ENCODE measurements at places on chromosomes 5 and 9.

- no peak for DNase-seq
These were observed 15.5 kb downstream of the TYRP1 start for GRCh38 chr9:12708562-12709298.

DNA sequence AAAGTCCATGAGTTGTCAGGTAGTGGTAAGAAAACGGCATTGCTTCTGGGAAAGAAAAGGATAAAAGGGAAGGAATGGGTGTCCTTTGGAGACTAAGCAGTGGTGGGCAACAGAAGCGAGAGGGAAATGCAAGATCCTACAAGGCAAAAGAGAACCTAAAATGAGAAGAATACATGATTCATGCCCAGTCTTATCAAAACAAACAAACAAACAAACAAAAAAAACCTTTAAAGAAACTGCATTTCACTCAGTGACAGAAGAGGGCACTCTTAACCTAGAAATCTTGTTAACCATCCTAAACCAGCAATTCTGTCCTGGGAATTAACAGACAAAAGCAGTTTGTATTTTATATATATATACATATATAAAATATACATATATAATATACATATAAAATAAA is 88.5 kb downstream of the SUSD1 start:
- DNase-seq = peak; percentile 64

DNA sequence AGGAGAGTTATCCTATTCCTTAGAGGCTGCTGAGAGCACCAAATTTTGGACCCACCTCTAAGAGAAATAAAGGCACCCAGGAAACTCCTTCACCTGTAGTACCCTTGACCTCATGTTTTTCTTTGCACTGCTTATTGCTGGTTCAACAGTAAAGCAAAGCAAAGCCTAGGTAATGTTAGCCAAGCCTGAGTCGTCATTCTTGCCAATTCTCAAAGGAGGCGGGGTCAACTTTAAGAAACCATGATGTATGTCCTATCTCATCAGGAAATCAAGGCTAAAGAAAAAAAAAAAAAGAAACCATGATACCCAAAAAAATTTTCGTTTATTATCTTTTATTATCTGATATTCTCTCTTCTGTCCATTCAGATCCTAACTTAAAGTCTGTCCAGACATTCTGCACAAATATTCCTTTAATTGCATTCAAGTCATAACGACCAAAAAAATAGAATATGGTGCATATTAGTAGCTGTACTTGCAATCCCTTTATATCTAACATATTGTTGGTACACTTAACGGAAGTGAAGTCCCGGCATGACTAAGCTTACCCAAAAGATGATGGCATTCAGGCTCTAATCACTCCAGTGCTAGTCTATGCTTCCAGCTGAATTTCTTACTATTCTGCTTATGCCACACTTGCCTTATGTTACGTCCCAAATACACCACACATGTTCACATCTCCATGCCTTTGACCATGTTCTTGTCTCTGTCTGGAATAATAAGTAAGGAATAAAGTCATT is 1.8 kb downstream of the AUH start:
- no peak for DNase-seq

GRCh38 chr9:122779181-122779580 is 9.6 kb upstream of the OR5C1 start:
- no peak for DNase-seq

GRCh38 chr9:131668057-131668438 is 71.8 kb downstream of the RAPGEF1 start:
- no peak for DNase-seq

GRCh38 chr9:93054758-93055704 is 3.5 kb upstream of the SUSD3 start:
- no peak for DNase-seq

- DNase-seq = peak; percentile 67
These were observed at the start of gene GFI1B for GRCh38 chr9:132978451-132979131. GFI1B (plus strand) TSS chr9:132978694; CDS start chr9:132986679, 7,985 bp downstream.

DNA sequence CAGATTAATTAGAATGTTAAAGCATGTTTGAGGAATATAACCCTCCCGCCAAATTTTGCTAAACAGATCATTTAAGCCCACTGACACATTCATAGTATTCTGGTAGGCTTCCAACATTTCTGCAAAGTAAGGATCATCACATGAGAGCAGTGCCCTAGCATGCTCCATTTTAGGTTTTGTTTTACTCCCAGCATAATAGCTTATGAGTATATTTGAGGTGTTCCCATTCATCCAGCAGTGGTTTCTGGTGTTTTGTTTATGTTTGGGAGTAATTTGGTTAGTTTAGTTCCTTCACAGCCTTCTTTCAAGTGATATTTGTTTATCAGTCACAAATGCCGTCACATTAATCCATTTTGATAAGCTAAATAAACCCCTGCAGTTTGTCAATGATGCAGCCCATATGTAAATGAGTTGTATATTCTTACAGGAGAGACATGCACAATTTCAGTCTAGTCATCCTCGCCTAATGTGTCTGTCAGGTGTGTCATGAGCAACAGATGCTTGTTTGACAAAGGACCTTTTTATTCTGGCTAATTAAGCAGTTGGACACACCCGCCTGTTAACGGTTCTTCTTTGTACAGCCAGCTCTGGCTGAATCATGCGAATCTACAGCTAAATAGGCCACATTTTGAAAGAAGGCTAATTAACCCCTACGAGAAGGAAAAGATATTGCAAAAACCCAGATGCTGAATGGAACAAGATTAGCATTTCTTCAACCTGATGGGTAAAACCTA is 124.4 kb downstream of the RFX3 start:
- DNase-seq = no peak

DNA sequence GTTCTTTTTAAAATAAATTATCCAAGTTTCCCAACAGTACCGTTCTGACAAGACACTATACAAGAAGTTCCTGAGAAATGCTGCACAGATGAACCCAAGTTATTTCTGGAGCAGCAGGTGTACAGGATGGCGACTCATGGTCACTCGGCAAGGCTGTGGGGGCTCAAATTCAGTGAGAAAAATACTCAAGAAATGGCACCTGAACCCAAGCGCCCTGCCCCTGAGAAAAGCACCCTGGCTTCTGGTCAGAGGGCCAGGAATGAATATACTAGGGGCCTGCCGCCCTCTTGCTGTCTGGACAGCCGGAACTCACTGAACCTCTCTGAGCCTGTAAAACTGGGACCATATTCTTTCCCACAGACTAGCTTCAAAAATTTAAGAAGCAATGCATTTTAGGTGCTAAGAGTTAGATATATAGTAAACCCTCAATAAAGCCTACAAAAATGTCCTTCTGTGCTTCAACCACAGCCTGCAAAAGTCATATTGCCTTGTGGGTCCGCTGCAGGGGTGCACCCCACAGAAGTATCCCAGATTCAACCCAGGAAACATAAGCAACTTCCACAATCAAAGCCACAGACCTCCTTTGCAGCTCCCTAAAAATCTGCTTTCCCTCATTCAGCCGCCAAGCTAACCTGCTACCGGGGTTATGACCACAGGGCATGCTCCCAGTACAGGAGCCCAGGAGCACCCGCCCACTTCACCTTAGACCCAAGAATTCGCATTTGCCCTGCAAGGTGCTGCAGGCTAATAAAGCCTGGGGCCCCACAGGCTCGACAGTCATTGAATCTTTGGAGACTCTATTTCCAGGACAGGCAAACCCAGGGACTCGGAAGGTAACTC is 1.4 kb downstream of the RAPGEF1 start:
- DNase-seq = no peak

DNA sequence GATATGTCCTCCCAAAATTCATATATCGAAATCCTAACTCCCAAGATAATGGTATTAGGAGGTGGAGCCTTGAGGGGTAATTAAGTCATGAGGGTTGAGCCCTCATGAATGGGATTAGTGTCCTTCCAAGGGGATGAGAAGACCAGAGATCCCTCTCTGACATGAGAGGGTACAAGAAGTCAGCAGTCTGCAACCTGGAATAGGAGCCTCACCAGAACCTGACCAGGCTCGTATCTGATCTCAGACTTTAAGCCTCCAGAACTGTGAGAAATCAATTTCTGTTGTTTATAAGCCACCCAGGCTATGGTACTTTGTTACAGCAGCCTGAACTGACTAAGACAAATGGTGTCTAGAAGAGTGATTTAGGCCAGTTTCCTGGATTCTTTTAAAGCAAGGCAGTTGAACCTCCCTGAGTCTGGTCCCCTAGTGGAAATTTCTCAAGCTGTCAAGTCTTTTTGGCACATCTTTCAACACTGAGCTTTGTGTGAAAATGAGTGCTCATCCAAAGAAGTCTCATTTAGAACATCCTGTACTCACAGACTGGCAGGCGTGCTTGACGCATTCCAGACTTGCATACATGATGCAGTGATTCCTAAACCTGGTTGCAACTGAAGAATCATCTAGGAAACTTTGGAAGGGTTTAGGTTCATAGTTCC is 254.8 kb upstream of the PPP1R2B start:
- DNase-seq = no peak

- peak; percentile 73 for DNase-seq
These were observed 694 bp downstream of the RMI1 start for GRCh38 chr9:83981126-83981871.

DNA sequence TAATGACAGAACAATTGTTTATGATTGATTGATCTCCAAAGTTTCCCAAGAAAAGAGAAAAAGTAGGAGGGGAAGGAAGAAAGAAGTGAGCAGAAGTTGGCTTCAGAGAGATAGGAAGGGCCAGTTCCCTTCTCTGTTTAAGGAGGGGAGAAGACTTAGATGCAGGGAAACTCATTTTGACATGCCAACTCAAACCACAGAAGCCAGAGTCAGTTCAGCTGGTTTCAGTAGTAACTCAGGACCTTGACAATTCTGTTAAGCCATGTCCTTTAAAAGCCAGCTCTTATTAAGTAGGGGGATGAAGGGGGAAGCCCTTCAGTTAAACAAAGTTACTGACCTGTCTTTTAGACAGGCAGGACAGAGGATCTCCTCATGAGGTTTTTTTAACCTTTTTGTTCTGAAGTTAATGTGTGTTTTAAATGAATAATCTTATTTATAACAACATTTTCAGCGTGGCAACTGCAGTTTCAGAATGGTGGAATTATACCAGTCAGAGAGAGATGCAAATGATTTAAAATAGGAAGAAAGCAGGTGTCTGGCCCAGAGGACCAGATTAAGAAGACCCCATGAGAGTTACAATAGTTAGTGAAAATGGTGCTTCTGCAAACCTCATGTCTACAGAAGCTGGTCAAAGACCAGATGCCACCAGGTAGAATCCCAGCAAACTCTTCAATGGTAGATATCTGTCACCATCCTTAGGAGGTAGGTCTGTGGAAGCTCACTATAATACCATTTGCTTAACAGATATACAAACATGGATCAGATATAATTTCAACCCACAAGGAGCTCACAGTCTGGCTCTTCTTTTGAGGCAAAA is 29.3 kb upstream of the ABL1 start:
- DNase-seq = no peak

GRCh38 chr5:171050916-171051315 is 189.1 kb downstream of the RANBP17 start:
- no peak for DNase-seq

GRCh38 chr9:121718084-121718483 is 66.7 kb downstream of the DAB2IP start:
- no peak for DNase-seq

GRCh38 chr5:112586596-112587062 is 151.1 kb upstream of the APC start:
- no peak for DNase-seq

GRCh38 chr5:130796902-130797301 is 368.2 kb downstream of the HINT1 start:
- no peak for DNase-seq

DNA sequence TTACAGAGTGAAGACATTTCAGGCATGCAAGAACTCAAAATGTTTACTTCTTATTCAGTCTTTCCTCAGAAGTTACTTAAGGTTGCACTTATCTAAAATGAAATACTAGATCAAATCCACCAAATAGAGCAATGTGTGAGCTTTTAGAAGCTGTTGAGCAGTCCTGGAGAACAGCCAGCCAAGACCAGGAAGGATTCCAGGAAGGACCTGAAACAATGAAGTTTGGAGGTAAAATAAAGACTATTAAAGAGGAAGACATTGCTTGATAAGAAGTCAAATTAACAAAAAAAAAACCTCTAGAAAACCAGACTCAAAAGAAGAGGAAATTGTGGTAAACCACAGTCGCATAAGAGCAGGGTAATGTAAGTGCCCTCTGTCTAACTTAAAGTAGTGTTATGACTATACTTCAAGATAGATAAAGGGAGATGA is 156.2 kb upstream of the S1PR3 start:
- DNase-seq = no peak

GRCh38 chr5:151158287-151158661 is 695 bp upstream of the ANXA6 start:
- DNase-seq = no peak

- no peak for DNase-seq
These were observed 7.6 kb downstream of the FGD3 start for GRCh38 chr9:92954886-92955285.

- no peak for DNase-seq
These were observed 3.0 kb downstream of the GRK6 start for GRCh38 chr5:177429248-177430040.

- DNase-seq = no peak
These were observed 17.8 kb downstream of the ITK start for GRCh38 chr5:157198277-157198986.

DNA sequence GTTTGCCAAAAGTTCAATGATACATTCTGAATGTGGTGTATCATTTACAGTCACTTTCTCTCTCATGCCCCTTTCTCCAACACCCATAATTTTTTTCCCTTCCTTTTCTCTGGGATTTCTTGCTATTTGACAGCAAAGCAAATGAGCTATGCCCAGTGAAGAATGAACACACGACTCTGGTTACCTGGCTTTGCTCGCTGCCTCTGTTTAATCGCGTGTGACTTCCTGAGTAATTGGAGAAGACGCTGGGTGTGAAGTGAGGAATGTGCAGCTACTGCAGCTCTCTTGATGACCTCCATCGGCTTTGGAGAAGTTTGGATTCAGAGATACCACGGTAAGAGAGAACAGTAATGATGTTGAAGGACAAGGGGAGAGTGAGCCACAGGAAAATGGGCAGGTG is 651.8 kb downstream of the KIF4B start:
- no peak for DNase-seq

GRCh38 chr9:96777426-96777864 is 442 bp downstream of the ZNF510 start:
- DNase-seq = no peak

DNA sequence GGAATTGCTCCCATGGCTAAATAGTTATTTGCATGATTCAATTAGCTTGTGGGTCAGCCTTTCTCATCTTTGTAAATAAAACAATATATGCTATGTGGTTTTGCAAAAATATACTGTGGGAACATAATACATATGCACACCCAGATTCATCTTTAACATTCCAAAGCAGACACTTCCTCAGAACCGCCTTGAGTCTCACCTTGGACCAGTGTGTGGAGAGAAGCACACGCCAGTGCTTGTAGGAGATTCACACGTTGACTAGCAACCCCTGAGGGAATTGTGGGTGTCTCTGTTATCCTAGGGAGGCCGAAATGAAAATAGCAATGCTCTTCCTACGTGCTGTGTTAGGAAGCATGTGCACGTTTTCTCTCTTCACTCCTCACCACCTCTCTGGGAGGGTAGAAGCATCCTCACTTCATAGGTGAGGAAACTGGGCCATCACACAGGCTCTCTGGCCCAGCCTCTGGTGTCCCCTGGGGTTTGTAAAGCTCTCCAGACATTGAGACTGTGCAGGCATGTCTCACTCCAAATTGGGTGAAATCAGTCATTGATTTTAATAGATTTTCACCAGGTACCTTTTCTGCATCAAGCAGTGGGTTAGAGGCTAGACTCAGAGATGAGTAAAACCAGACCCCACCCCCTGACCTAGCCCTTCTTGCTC is 221.7 kb downstream of the PBX3 start:
- DNase-seq = no peak
